NCI-H1105 treated with DMSO at 0.1 percent for 48 hours (cell line): ENCODE measurements at places on chromosomes 16 and 17.
A peak's percentile ranks its signal among the peaks of the same experiment; 100 is the strongest.

DNA sequence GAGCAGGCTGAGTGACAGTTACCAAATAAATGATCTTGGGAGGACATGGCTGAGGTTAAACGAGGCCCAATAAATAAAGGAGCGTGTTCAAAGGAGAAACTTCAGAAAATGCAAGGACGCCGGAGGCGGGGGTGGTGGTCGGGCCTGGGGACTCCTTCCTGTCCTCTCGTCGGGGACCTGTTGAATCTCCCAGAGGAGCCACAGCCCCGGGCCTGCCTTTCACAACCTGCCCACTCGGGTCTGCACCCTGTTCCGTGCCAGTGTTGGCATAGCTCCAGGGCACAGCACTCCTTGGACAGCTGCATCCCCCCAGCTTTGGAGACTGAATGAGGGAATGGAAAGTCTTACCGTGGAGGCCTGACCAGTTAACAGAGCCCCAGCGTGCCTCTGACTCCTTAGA, 8.1 kb upstream of the TBX4 start:
- no peak for DNase-seq

DNA sequence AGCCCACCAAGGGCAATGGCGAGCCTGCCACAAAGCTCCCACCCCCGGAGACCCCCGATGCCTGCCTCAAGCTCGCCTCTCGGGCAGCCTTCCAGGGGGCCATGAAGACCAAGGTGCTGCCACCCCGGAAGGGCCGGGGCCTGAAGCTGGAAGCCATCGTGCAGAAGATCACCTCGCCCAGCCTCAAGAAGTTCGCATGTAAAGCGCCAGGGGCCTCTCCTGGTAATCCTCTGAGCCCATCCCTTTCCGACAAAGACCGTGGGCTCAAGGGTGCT, 40.1 kb downstream of the SREBF1 start:
- DNase-seq, result no peak

- no peak for DNase-seq
Observed at GRCh38 chr17:17235212-17236174, 1.5 kb downstream of the FLCN start.

DNA sequence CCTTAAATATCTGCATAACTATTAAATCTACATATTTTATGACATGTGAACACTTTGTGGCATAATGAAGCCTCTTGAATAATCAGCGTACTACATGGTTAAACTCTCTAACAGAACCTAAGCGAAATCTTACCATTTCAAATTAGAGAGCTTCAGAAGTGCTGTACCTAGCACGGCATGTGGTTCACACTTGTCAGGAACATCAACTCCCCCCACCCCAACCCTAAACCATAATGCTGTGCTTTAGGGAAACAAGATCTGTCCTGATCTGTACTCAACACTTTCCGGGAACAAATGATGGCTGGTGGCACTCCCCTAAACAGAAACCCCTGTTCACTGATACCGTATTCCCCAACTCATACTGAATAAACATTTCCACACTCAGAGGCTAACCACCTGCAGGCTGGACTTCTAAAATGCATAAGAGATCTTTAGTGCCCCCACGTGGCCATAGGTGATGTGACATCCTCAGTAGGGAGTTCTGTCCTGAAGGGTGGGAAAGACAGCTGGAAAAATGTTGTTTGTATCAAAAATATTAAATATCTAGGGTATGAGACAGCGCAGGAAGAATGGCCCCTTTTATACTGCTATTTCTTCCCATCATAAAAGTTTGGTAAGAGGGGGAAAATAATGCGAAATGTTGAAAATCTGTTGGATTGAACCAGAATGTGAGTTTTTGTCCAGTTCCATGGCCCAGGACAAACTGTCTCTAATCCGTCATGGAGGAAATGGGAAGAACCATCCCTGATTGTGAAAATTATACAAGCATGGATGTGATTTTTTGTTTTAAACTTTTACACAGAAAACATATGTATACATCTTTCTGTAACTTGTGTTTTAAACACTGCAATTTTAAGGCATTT, 88.6 kb downstream of the USP31 start:
- DNase-seq, result peak; percentile 62

GRCh38 chr16:75073545-75074303, 42.9 kb downstream of the LDHD start:
- DNase-seq, result no peak

- no peak for DNase-seq
Observed at GRCh38 chr17:50934672-50935220, 68.6 kb upstream of the TOB1 start.

DNA sequence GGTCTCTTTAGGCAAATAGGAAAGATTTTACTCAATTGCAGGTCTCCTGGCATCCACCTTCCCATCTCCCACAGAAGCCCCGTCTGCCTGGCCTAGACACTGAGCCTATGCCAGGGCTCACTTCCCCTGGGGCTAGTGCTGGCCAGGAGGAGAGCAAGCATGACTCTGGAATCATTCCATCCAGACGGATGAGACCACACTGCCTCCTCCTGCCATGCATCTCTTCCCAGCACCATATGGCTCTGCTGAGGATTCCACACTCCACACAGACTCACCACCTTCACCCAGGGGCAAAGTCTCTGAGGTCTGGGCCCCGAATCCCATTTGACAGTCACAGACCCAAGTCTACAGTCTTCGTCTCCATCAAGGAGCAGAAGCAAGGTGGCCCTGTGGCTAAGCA, 346.5 kb downstream of the C16orf95 start:
- DNase-seq, result no peak

- DNase-seq, result no peak
Observed at GRCh38 chr16:4389051-4389955, 17.7 kb downstream of the VASN start.

- DNase-seq, result no peak
Observed at GRCh38 chr16:75821117-75821516, 94.8 kb upstream of the CPHXL start.

- no peak for DNase-seq
Observed at GRCh38 chr17:50461550-50462132, 7.0 kb downstream of the CHAD start.

GRCh38 chr16:2237102-2237482, 848 bp downstream of the DNASE1L2 start:
- no peak for DNase-seq

- no peak for DNase-seq
Observed at GRCh38 chr16:88691924-88692560, 5.7 kb upstream of the SNAI3 start.

- DNase-seq, result peak; percentile 61
Observed at GRCh38 chr16:53913099-53913870, 209.3 kb downstream of the FTO start.

DNA sequence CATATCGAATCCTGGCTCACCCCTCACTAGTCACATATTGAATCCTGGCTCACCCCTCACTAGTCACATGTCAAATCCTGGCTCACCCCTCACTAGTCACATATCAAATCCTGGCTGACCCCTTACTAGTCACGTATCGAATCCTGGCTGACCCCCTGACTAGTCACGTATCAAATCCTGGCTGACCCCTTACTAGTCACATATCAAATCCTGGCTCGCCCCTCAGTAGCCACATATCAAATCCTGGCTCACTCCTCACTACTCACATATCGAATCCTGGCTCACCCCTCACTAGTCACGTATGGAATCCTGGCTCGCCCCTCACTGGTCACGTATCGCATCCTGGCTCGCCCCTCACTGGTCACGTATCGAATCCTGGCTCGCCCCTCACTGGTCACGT, 156.7 kb upstream of the RPH3AL start:
- no peak for DNase-seq

DNA sequence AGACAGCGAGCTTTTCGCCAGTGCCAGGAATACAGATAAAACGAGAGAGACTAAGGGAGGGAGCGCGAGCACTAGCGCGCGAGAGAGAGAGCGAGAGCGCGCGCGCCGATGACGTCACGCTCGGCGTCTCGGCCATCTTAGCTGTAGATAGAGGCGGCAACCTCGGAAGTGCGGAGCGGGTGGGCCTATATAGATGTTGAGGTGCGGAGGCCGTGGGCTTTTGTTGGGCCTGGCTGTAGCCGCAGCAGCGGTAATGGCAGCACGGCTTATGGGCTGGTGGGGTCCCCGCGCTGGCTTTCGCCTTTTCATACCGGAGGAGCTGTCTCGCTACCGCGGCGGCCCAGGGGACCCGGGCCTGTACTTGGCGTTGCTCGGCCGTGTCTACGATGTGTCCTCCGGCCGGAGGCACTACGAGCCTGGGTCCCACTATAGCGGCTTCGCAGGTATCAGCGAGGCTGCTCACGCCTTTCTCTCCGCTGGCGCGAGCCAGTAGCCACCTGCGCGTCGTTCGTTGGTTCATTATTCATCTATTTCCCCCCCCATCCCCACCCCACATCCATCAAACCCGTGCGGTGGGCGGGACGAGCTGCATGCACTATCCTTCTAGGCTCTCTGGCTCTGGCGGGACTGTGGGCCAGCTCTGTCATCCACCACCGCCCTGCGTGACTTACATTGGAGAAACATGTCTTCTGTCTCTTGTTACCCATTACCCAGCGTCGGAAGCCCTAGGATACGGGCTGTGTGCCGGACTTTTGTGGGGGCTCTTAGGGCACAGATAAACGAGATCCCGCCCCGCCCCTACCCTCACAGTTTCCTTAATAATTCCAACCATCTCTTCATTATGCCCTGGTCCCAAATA, 795 bp downstream of the CYB5D2 start:
- peak; percentile 94 for DNase-seq

DNA sequence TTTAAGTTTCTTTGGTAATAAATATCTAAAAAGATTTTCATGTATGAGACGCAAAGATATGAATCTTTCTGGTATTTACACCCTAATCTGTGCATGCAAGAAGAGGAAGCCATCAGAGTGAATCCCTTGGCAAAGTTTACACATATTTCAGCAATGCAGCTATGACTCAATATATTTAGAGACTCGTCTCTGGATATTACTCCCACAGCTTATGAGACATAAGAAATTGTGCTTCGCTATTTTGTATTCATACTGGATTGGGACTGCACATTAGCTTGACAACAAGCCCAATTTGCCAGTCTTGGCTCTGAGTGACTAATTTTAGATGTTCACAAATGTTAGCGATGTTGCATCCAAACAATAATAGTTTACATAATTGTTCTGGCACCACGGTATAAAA, 532.0 kb downstream of the CDH11 start:
- no peak for DNase-seq

GRCh38 chr16:89375021-89375420, 115.3 kb downstream of the ANKRD11 start:
- DNase-seq, result no peak

GRCh38 chr17:48310748-48311213, 119.2 kb downstream of the SKAP1 start:
- peak; percentile 68 for DNase-seq

- no peak for DNase-seq
Observed at GRCh38 chr17:32903774-32904673, 23.9 kb upstream of the TMEM98 start.

- DNase-seq, result no peak
Observed at GRCh38 chr17:49727380-49727779, 19.6 kb upstream of the SLC35B1 start.

- DNase-seq, result no peak
Observed at GRCh38 chr17:31469959-31470358, 78.5 kb downstream of the RAB11FIP4 start.

DNA sequence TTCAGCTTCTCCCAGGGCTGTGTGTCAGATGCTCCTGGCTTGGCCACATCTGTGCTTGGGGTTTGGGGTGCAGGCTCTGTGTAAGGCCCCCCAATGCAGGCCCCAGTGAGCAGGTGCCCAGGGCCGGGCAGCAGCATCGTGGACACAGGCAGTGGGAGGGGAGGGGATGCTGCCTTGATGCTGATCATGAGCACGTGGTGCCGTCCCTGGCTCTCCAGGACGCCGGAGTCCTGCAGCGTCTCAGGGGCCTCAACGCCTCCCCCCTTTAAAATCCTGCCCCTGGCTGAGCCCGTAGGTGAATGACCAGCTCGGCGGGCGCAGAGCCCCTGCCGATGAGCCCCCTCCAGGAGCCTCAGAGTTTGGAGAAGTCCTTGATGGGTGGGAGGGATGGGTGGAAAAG, 9.0 kb downstream of the METRNL start:
- no peak for DNase-seq

- no peak for DNase-seq
Observed at GRCh38 chr17:30720013-30720471, 104.5 kb downstream of the CRLF3 start.

- DNase-seq, result peak; percentile 47
Observed at GRCh38 chr16:4116325-4117249, at the start of gene ADCY9. Gene ADCY9, minus strand, starts transcription at chr16:4116442. Its CDS starts 1,000 bp downstream, at chr16:4115442.

DNA sequence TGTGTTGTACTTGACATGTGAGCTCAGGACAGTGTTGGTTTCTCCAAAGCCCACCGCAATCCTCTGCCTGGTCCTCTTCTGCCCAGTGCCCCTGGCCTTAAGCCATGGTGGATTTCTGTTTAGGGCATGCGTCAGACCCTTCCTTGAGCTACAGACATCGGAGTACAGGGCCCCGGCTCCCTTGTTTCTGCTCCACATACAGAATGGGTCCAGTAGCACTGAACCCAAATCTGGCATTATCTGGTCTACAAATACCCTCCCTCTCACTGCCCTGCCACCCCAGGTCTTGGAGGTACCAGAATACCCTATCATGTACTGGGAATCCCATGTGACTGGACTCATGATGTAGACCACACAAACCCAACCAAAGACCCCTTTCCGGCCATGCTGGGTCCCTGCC, 27.4 kb upstream of the ZNHIT3 start:
- DNase-seq, result no peak
